ENCODE measurements at places on chromosomes 2 and 18. TPM values are rescaled to one million over a fixed set of nuclear protein-coding genes. Genes with fewer than 3 reads are reported as not detected.

Gene ASXL3
- total RNA-seq, result under 0.01 TPM

Gene TFCP2L1
- not detected for total RNA-seq

Gene ERICH2
- total RNA-seq, result not detected

Gene C2orf72
- total RNA-seq, result not detected

Gene RPRM
- not detected for total RNA-seq

Gene PROM2
- not detected for total RNA-seq

Gene NEB
- under 0.01 TPM for total RNA-seq

Gene STEAP3
- total RNA-seq, result 18.9 TPM

Gene DPYSL5
- total RNA-seq, result not detected

Gene RASGRP3
- 3.0 TPM for total RNA-seq

Gene RTP5
- not detected for total RNA-seq

Gene OTOS
- total RNA-seq, result not detected

Gene AQP4
- not detected for total RNA-seq

Gene IL36B
- not detected for total RNA-seq

Gene NRBP1
- total RNA-seq, result 107 TPM

Gene TEKT4
- not detected for total RNA-seq

Gene BUB1
- total RNA-seq, result 45.8 TPM

Gene TET3
- total RNA-seq, result 1.7 TPM

Gene GYPC
- total RNA-seq, result 53.6 TPM

Gene EHBP1
- 55.0 TPM for total RNA-seq

Gene SERPINB4
- not detected for total RNA-seq

Gene KCNG3
- total RNA-seq, result under 0.01 TPM

Gene PXDN
- 153 TPM for total RNA-seq

Gene C2orf80
- not detected for total RNA-seq

Gene ALS2
- 42.3 TPM for total RNA-seq

Gene CCDC85A
- 2.8 TPM for total RNA-seq

Gene MPP4
- 11.1 TPM for total RNA-seq

Gene OSR1
- total RNA-seq, result 12.4 TPM

Gene FAM110C
- not detected for total RNA-seq

Gene SLC19A3
- total RNA-seq, result not detected

Gene CCBE1
- total RNA-seq, result 93.9 TPM

Gene SLC38A11
- total RNA-seq, result under 0.01 TPM

Gene TIGD1
- total RNA-seq, result 2.8 TPM

Gene NXPH2
- not detected for total RNA-seq

Gene NT5DC4
- not detected for total RNA-seq

Gene TRIM43
- not detected for total RNA-seq

Gene HOXD3
- total RNA-seq, result not detected

Gene POTEI
- not detected for total RNA-seq

Gene MERTK
- 0.28 TPM for total RNA-seq

Gene IL18R1
- total RNA-seq, result 0.18 TPM

Gene ABCB11
- total RNA-seq, result not detected

Gene UGT1A10
- total RNA-seq, result not detected

Gene VSNL1
- 0.28 TPM for total RNA-seq

Gene CD28
- total RNA-seq, result not detected

Gene NOSTRIN
- total RNA-seq, result 0.18 TPM

Gene TSPYL6
- not detected for total RNA-seq

Gene G6PC2
- total RNA-seq, result not detected

Gene PROKR1
- total RNA-seq, result not detected

Gene EMX1
- total RNA-seq, result not detected

Gene R3HDM1
- 7.8 TPM for total RNA-seq

Gene GPR35
- 0.28 TPM for total RNA-seq

Gene SPC25
- 2.0 TPM for total RNA-seq

Gene OTX1
- total RNA-seq, result not detected

All from IMR-90 (cell line).